ENCODE measurements at places on chromosomes 4 and X.

DNA sequence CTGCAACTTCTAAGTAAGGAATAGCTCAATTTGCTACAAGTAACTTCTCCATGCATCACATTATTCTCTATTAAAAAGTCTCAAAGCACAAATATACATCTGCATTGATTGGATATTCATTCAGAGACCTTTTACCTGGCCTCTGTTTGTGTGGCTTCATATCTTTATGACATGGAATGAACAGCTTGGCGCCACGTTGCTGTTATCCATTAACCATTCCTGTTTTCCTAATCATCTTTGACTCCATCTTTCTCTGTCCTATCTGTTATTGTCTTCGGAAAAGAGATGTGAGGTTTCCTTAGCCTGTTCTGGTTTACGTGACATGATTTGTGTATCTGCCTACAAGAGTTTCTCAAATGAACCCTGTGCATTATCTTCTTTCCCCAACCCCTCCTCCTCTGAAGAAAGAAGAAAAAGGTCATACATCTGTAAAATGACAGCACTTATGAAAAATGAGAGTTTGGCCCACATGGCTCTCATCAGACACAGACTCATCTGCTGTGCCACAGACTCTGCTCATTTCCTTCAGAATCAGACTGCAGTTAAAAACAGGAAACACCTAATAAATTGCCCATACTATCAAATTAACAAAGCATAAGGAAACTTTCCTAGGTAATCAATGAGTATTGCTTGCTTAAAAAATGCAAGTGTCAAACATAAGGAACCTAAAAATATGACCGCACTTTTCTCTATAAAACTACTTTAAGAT, 347.6 kb upstream of the FAM241A start:
- DNase-seq: no peak

GRCh38 chr4:101306225-101306624, 41.1 kb downstream of the PPP3CA start:
- DNase-seq: no peak

DNA sequence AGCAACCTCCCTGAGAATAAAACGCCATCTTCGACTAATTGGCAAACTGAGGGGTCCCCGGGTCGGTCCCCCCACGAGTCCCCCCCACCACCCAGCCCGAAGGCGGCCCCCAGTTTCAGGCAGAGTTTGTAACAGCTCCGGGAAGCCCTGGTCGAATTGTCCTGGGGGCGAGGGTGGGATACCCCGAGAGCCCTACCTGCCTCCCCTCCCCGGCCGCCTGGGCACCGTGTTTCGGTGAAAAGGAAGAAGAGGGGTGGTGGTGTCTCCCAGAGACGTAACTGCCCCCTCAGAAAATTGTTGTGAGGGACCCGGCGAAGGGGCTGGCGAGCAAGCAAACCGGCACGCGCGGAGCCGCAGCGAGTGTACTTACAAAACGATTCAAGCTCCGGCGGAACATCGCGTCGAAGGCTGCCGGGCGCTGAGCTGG, 1.2 kb downstream of the ATP11C start:
- no peak for DNase-seq

- no peak for DNase-seq
Observed at GRCh38 chr4:152385551-152385950, 150.3 kb downstream of the FBXW7 start.

GRCh38 chr4:114674080-114674479, 75.5 kb downstream of the UGT8 start:
- DNase-seq: no peak

- DNase-seq: no peak
Observed at GRCh38 chr4:17112292-17112659, 213.8 kb upstream of the LDB2 start.

- no peak for DNase-seq
Observed at GRCh38 chr4:212438-213188, 88.3 kb downstream of the ZNF718 start.

DNA sequence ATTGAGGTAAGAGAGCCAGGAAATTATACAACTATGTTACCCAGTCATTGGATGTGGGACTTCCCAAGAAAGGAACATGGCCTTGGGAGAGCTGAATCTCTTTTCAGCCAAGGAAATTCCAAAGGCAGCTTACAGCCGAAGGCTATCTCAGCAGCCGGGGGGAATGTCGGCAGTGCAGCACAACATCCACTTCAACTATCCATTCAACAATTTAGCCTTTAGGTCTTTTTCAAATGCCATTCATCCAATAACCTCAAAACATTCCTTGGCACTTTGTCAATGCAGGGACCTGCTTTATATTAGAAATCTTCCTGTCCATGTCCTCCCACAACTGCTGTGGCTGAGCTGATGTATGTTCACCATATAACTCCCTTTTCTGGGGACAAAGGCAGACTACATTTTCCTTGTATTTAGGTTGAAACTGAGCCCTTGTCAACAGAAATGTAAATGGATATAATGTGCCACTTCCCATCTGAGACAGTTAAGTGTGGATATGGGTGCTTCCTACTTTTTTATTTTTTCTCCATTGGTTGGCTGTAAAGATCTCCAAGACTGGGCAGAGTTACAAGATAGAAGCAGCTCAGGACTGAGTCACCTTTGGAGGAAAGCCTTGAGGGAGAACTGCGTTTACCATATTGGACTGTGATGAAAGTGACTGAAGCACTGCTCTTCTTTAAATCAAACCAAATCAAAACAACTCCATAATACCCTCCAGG, 94.8 kb downstream of the GPRIN3 start:
- peak; percentile 27 for DNase-seq

DNA sequence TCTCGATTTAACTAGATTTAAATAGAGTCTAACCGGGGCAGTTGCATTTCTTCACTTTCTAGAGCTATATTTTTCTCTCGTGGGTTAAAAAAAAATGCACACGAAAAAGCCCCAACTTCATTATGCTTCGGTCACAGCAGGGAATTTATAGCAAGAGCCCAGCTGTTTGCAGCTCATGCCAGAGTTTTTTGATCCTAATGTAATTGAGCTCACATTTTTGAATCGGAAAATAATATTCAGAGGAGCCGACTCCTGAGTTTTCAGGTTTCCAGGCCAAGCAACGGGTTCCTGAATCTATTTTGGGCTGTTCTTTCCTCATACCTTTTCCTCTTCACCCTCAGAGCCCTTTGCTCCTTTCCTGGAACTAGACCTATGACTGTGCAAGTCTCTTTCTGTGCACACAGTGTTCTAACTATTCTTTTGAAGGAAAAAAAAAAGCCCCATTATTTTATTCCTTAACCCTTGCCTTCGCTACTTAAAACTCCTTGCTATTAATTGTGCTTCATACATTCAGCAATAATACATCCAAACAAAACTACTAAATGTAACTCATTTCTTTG, 27.5 kb upstream of the ESX1 start:
- DNase-seq: no peak

DNA sequence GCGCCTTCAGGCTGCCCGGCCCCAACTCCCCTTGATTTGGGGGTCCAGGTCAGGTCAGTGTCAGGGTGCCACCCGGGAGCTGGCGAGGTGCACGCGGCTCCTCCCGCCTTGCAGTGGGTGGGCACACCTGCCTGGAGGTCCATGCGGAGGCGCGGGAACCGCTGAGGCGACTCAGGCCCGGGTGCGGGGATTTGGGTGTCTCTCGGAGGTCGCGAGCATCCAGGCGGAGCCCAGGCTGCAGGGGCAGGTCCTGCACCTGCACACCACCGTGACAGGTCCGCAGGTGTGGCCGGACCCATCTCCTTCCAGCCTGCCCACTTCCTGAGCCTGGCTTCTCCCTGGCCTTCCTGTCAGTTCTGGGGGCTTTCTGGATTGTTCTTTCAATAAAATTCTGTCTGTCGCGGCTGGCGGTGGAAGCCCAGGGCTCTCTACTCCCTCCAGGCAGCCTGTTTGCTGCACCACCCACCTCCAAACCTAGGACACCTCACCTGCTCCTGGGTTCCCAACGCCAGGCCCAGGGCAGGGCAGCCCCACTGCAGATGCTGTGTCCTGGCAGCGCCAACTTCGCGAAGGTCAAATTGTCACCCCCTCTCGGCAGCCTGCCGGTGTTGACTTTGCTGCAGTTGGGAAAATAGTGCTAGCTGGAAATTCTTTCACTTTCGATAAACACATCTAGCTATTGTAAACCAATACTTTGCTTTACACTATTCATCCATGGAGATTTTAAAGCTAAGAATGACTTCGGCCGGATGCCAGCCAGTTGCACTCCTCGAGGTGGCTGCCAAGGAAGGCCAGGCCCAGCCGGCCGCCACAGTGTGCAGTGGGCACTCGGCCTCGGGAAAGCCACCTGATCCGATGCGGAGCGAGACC, 35.9 kb downstream of the FGFRL1 start:
- DNase-seq: no peak

DNA sequence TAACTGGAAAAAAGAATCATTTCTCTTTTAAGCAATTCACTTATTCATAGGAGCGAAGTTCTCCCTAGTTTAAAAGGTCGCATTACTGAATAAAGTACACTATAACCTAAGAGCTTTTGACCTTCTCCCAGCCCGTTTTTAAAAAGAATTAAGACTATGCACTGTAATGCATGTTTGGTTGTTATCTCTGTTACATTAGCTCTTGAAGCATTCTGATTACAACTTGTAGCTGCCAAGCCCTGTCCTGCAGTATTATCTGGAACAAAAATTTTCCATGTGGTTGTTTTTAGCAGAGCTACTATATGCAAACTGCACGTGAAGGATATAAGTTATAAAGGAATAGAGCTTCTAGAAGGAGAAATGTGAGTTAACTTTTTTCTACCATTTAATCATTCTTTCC, 8.1 kb downstream of the GAB1 start:
- DNase-seq: no peak
